Heart right ventricle (tissue), 16 donors: ENCODE measurements at places on chromosomes 11 and 22. TPM values are rescaled to one million over a fixed set of nuclear protein-coding genes. Genes with fewer than 3 reads are reported as not detected.

DNA sequence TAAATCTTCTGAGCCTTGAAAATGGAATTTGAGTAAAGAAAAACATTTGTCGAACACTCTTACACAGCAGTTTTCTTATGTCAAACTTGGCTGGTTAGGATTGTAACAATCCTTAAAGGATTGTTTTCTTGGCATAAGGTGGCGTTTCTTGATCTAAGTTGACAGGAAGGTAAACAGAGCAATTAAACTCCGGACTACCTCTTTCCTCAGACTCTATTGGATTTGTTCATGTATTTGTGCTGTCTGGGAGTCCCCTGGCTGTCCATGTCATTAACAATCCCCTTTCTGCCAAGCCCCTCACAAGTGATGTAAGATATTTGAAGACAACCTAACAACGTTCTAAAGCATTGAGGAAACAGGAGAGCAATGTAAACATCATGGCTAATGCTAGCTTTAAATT is 222.5 kb upstream of the SNX19 start:
- H3K4me3 ChIP-seq, result no peak overlapping the region
- no peak overlapping the region for H3K27ac ChIP-seq
- H3K27me3 ChIP-seq, result no peaks in the 10 kb centered on the region
- no peaks in the 10 kb centered on the region for H3K36me3 ChIP-seq
- no peak for DNase-seq

The MMP7 gene
- total RNA-seq, result not detected

DNA sequence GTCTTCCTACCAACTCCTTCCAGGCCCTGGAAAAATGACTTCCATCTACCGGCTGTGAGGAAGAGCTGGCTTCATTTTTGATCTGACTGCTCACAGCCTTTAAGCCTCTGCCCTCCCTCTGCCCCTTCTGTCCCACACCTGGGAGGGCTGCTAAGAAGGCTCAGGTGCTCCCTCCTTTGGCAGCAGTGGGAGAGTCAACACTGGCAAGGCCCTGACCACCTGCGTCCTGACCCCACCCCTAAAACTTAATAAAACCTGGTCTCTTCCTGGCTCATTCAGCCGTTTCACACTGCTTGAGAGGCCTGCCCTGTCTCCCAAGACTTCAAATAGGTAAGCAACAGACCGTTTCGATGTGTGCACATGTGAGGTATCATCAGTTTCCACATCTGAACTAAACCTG is 52.1 kb upstream of the NFRKB start:
- H3K4me3 ChIP-seq, result no peak overlapping the region
- H3K27ac ChIP-seq, result no peak overlapping the region
- peaks cover 13% of the 10 kb centered on the region for H3K4me1 ChIP-seq
- no peaks in the 10 kb centered on the region for H3K27me3 ChIP-seq
- H3K36me3 ChIP-seq, result peaks cover 38% of the 10 kb centered on the region

GRCh38 chr11:134835561-134835960 is 423.5 kb upstream of the B3GAT1 start:
- H3K4me1 ChIP-seq, result no peaks in the 10 kb centered on the region
- DNase-seq, result no peak
- H3K36me3 ChIP-seq, result no peaks in the 10 kb centered on the region
- no peak overlapping the region for H3K4me3 ChIP-seq
- H3K27ac ChIP-seq, result no peak overlapping the region

The CARNS1 gene
- total RNA-seq, result 23.6 TPM

- no peak overlapping the region for H3K4me3 ChIP-seq
- DNase-seq, result no peak
- no peaks in the 10 kb centered on the region for H3K27me3 ChIP-seq
- no peaks in the 10 kb centered on the region for H3K36me3 ChIP-seq
These were observed 1401.1 kb upstream of the RAG2 start for GRCh38 chr11:37999171-37999570.

GRCh38 chr11:62843466-62843865 is 4.1 kb upstream of the WDR74 start:
- H3K36me3 ChIP-seq, result no peaks in the 10 kb centered on the region
- H3K4me3 ChIP-seq, result no peak overlapping the region
- DNase-seq, result no peak
- no peaks in the 10 kb centered on the region for H3K27me3 ChIP-seq
- peaks cover 24% of the 10 kb centered on the region for H3K4me1 ChIP-seq

DNA sequence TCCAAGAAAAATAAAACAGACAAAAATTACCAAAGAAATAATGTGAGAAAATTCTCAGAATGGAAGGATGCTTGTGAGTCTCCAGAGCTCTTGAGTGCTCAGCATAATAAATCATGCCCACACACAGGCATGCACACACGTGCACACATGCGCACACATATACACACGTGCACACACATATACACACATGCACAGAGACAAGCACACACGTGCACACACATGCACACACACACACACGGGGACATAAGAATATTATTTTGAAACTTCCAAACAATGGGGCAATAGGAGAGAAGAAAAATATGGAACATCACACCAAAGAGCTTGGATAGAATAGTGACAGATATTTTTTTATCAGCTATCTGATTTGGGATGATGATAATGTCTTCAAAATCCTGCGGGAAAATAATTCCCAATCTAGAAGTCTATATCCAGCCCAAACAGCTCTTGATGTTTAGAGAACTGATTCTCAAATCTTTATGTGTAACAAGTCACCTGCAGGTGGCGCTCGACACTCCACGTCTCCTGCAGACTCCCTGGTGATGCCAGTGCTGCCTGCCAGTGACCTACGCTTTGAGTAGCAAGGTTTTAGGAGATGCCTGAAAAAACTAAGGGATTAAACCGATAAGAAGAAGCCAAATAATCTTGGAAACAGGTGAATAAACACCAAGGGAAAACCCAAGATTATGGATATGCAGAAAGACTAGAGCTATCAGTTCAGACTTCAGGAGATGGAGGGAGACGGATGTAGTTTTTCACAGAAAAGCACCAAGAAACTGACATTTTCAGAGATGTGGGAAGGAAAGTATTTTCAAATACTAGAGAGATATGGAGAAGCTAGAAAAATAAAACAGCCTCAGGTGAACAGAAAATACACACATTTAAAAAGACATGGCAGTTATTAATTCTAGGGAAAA is 743.6 kb downstream of the ETS1 start:
- DNase-seq, result peak; percentile 55
- H3K4me3 ChIP-seq, result no peak overlapping the region
- no peaks in the 10 kb centered on the region for H3K4me1 ChIP-seq
- H3K36me3 ChIP-seq, result no peaks in the 10 kb centered on the region
- no peak overlapping the region for H3K27ac ChIP-seq

DNA sequence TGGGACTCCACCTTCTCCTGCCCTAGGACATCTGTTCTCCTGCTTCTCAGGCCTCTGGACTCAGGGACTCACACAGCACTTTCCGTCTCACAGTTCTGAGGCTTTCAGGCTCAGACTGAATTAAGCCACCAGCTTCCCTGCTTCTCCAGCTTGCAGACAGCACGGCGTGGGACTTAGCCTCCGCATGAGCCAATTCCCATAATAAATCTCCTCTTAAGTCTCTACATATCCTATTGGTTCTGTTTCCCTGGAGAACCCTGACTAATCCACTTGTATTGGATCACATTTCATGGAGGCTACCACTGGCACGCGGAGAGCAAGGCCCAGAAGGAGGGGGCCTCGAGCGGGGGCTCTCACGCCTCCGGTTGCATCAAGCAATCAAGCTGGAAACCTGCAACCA is 1313.6 kb downstream of the TBC1D22A start:
- DNase-seq, result no peak
- H3K27me3 ChIP-seq, result peaks cover 16% of the 10 kb centered on the region
- H3K27ac ChIP-seq, result no peak overlapping the region
- H3K36me3 ChIP-seq, result no peaks in the 10 kb centered on the region
- no peaks in the 10 kb centered on the region for H3K4me1 ChIP-seq

DNA sequence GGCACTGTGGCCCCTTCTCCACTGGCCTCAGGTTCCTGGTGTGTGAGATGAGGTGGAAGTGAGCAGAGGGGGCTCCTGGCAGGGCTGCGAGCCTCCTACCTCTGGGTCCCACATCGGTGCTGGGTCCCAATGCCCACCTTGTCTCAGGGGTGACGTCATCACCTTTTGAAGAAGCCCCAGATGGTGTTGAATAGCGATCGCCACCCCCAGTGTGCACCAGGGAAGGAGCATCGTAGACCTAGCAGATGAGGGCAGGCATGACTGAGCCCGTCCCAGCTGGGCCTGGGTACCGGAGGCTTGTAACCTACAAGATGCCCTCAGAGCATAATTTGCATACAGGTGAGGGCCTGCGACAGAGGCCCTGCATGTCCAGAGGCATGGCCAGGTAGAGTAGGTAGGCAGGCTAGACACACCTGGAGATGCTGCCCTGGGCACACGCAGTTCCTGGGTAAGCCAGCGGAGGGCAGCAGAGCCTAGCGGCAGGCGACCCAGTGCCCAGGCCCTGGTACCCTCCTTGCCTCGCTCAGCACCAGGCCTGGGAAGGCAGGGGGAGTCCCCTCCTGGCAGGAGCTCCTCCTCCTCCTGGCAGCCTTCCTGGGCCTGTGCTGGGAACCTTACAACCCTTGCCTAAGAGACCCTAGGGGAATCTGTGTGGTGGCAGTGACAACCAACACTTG is 52.5 kb downstream of the TPCN2 start:
- H3K36me3 ChIP-seq, result no peaks in the 10 kb centered on the region
- H3K4me3 ChIP-seq, result no peak overlapping the region
- no peak overlapping the region for H3K27ac ChIP-seq
- peak; percentile 78 for DNase-seq

GRCh38 chr22:32800158-32800882 is 1.2 kb upstream of the TIMP3 start:
- H3K36me3 ChIP-seq, result no peaks in the 10 kb centered on the region
- H3K4me3 ChIP-seq, result no peak overlapping the region
- H3K27me3 ChIP-seq, result no peaks in the 10 kb centered on the region
- peaks cover 6% of the 10 kb centered on the region for H3K4me1 ChIP-seq
- no peak for DNase-seq

- H3K27ac ChIP-seq, result no peak overlapping the region
- no peaks in the 10 kb centered on the region for H3K27me3 ChIP-seq
- DNase-seq, result no peak
- H3K4me1 ChIP-seq, result peaks cover 15% of the 10 kb centered on the region
These were observed 217.5 kb upstream of the SORL1-AS1 start for GRCh38 chr11:121670266-121670665.

The CCDC86 gene
- 8.1 TPM for total RNA-seq

DNA sequence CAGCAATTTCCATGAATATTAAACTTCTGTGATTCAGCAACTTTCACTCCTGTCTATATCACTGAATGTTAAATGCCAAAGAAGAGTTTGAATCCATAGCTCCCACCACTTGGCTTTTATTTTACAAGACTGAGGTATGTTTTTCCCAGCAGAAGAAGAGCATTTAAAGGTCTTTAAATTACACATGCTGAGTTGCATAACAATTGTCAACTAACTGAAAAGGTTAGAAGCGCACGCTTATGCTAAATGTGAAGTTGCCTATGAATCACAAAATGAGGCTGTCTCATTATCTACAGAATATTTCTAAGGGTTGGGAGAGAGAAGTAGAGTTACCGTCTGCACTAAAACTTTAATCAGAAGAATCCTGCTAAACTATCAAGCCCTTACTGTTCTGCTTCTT is 1086.3 kb downstream of the FAM181B start:
- no peak overlapping the region for H3K27ac ChIP-seq
- H3K36me3 ChIP-seq, result no peaks in the 10 kb centered on the region
- peaks cover 4% of the 10 kb centered on the region for H3K27me3 ChIP-seq
- H3K4me3 ChIP-seq, result no peak overlapping the region

DNA sequence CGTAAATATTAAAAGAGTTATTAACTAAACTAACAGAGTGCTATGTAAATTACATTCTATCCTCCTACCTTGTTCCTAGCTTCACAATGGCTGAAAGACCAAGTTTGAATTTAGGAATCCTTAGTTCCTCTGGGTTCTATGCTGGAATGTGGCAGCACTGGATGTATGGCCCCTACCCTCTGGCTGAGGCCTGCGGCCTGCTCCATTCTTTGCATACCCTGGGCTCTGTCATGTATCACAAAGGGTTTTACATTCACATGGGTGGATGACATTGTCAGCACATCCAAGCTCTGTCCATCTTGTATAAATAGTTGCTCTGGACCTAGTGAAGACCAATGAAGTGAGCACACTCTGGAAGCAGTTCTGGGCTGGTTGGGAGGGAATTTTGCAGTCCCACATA is 54.5 kb downstream of the AASDHPPT start:
- DNase-seq, result no peak
- H3K4me1 ChIP-seq, result no peaks in the 10 kb centered on the region
- no peaks in the 10 kb centered on the region for H3K27me3 ChIP-seq
- H3K27ac ChIP-seq, result no peak overlapping the region
- H3K36me3 ChIP-seq, result no peaks in the 10 kb centered on the region

- H3K4me1 ChIP-seq, result no peaks in the 10 kb centered on the region
- DNase-seq, result no peak
- H3K27me3 ChIP-seq, result no peaks in the 10 kb centered on the region
- H3K4me3 ChIP-seq, result no peak overlapping the region
- no peaks in the 10 kb centered on the region for H3K36me3 ChIP-seq
- no peak overlapping the region for H3K27ac ChIP-seq
These were observed 49.0 kb downstream of the RPUSD4 start for GRCh38 chr11:126162306-126163030.

- H3K4me1 ChIP-seq, result peaks cover 58% of the 10 kb centered on the region
- no peaks in the 10 kb centered on the region for H3K27me3 ChIP-seq
- no peak for DNase-seq
- no peaks in the 10 kb centered on the region for H3K36me3 ChIP-seq
These were observed 101.6 kb downstream of the CCDC81 start for GRCh38 chr11:86476109-86476861.

- H3K27me3 ChIP-seq, result no peaks in the 10 kb centered on the region
- DNase-seq, result no peak
- no peak overlapping the region for H3K4me3 ChIP-seq
- H3K36me3 ChIP-seq, result no peaks in the 10 kb centered on the region
These were observed 402.4 kb upstream of the LRRC4C start for GRCh38 chr11:41861838-41862237.

The OR52N4 gene
- not detected for total RNA-seq

DNA sequence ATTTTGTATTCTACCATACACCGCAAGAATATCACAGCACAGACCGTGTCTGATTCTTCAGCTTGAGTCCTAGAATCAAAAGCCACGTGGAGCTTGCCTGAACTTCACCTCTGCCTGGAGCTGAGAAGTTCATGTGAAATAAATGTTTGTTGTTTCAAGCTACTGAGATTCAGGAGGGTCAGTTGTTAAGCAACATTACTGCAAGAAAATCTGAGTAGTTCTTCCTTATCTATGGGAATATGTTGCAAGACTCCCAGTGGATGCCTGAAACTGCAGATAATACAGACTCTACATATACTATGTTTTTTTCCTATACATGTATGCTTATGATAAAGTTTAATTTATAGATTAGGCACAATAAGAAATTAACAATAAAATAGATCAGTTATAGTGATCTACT is 995.3 kb downstream of the TBC1D22A start:
- DNase-seq, result no peak
- H3K4me1 ChIP-seq, result no peaks in the 10 kb centered on the region
- no peak overlapping the region for H3K4me3 ChIP-seq
- H3K36me3 ChIP-seq, result no peaks in the 10 kb centered on the region
- no peak overlapping the region for H3K27ac ChIP-seq

The SERGEF gene
- 14.8 TPM for total RNA-seq

The GGTLC2 gene
- not detected for total RNA-seq

GRCh38 chr22:48099251-48099650 is 1336.8 kb downstream of the TBC1D22A start:
- peaks cover 11% of the 10 kb centered on the region for H3K4me1 ChIP-seq
- peaks cover 51% of the 10 kb centered on the region for H3K27me3 ChIP-seq
- no peak for DNase-seq
- H3K36me3 ChIP-seq, result no peaks in the 10 kb centered on the region
- H3K27ac ChIP-seq, result no peak overlapping the region

The UBE4A gene
- 46.4 TPM for total RNA-seq

GRCh38 chr11:32438346-32438865 is 3.1 kb upstream of the WT1 start:
- H3K4me1 ChIP-seq, result no peaks in the 10 kb centered on the region
- peaks cover 100% of the 10 kb centered on the region for H3K27me3 ChIP-seq
- no peak overlapping the region for H3K4me3 ChIP-seq
- no peaks in the 10 kb centered on the region for H3K36me3 ChIP-seq
- DNase-seq, result no peak
- H3K27ac ChIP-seq, result no peak overlapping the region
